ENCODE measurements at places on chromosomes 4 and X.

DNA sequence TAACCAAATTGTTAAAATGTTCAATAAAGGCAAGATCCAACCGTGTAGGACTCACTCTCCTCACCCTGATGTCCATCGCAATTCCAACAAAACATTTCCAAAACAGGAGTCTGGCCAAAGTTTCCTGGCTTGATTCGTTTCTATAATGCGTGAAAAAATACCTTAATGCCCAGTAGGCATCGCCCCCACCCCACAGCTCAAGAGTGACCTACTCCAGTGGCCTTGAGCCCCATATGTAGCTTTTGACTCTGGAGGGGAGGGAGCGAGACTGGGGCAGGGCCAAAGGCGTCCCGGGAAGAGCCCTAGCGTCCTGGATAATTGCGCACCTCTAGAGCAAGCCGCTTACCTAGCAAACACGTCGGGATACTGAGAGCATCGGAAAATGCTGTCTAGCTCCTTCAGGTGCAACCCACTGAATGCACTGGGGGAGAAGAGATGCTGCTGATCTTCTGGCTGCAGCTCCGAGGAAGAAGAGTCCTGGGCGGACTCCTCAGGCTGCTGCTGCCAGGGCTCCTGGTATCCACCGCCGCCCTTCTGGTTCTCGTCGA lies 55.6 kb upstream of the NKAP start:
- DNase-seq = no peak

- DNase-seq = no peak
These were observed 103.3 kb downstream of the TMEM144 start for GRCh38 chr4:158313566-158313965.

DNA sequence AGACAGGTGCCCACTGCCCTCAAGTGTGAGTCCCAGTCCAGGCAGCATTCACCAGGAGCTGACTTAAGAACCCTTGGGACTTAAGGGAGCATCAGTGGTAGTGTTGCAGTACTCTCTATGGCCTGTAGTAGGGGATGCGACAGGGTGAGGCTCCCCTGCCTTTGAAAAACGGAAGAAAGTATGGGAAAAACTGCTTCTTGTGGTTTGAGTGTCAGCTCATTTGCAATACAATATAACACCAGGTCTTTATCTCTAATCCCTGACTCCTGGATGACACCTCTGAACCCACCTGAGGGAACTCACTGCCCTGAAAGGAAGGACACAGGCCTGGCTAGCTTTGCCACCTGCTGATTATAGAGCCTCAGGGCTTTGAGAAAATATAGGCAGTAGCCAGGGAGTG lies 176.0 kb downstream of the SMARCA1 start:
- no peak for DNase-seq

DNA sequence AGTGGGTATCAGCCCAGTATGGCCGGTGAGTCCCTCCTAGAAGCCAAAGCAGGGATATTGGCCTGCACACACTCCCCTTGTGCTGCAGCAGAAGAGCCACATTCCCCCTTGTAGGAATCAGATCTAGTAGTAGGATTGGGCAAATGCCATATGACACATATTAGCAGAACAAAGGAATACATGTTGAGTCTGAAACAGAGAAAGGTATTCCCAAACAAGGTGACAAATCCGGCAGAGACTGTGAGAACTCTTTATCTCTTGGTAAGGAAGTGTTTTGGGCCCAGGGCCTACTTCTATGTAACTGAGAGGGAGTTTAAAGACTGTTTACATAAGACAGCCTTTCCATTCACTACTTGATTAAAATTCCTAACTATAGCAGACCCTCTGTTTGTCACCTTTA lies 1382.0 kb downstream of the FAM133A start:
- DNase-seq = no peak

DNA sequence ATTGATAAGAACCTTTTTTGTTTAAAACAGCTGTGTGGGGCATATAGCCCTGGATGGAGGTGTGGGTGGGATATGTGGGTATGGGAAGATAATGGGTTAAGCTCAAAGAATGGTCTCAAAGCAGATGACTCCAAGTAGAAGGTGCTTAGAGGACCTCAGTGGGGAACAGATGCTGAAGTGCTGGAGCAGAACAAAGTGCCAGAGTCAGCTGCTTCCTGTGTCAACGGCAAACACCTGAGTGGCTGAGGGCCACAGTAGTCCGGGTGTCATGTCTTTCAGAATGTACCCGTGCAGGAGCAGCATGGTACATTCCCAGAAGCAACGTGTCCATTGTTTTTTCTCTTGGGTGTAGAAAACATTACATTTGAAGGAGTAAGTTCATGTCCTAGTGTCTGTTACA lies 210.6 kb downstream of the CCNG2 start:
- no peak for DNase-seq

- no peak for DNase-seq
These were observed 56.2 kb downstream of the SCLT1 start for GRCh38 chr4:129037093-129037492.

- no peak for DNase-seq
These were observed 75.9 kb downstream of the UCHL1 start for GRCh38 chr4:41332510-41333054.

- DNase-seq = no peak
These were observed 21.9 kb downstream of the SEC24D start for GRCh38 chr4:118814058-118814457.

- no peak for DNase-seq
These were observed 55.1 kb upstream of the INPP4B start for GRCh38 chr4:142901166-142901662.

DNA sequence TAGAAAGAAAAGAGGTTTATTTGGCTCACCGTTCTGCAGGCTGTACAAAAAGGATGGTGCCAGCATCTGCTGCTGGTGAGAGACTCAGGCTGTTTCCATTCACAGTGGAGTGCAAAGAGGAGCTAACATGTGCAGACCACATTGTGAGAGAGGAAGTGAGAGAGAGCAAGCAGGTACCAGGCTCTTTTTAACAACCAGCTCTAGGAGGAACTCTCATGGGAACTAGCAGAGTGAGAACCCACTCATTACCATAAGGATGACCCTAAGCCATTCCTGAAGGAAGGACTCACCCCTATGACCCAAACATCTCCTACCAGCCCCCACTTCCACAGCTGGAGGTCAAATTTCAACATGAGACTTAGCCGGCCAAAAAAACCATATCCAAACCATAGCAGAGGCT lies 158.6 kb upstream of the ADGRL3 start:
- DNase-seq = no peak

GRCh38 chr4:120763650-120764049 lies 158.9 kb downstream of the PRDM5 start:
- no peak for DNase-seq

GRCh38 chr4:42415281-42415680 lies 18.0 kb downstream of the SHISA3 start:
- no peak for DNase-seq

GRCh38 chrX:99192421-99192820 lies 1217.7 kb downstream of the PCDH19 start:
- no peak for DNase-seq

DNA sequence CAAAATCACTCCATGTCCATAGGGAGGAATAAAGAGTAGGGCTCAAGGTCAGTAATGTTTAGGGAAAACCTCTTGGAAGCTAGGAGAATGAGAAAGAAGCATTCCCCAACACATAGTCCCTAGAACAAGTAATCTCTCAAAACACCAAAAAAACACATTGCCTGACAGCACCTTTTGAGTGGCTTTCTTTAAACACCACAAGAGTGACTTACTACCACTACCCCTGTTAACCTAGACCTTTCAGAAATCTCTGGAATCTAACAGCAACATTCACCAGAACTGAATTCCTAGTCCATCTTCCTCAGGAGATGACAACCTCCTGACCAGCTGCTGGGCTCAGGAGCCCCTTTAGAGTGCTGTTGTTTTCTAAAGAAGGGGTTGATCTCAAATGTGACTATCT lies 142.2 kb downstream of the SOWAHB start:
- no peak for DNase-seq

GRCh38 chr4:11408233-11408967 lies 20.3 kb downstream of the HS3ST1 start:
- DNase-seq = no peak

DNA sequence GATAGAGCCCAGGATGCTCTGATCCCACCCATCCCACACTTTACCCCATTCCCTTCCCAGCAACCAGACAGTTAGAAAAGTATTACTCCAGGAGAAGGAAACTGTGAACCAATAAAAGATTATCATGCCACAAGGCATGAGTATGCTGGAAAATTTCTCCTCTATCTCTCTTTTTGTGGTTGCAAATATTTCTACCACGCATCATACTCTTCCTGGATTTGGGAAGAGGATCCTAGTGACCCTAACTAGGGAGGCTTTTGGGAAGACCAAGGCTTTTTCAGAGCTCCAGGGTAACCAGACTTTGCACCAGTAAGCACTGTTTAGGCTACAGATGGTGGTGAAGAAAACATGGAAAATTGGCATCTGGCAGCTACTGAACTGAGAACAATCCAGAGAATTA lies 257.6 kb upstream of the CLNK start:
- DNase-seq = no peak

GRCh38 chr4:78797777-78798284 lies 21.7 kb downstream of the BMP2K start:
- DNase-seq = no peak

GRCh38 chr4:5752376-5753184 lies 41.6 kb downstream of the EVC start:
- DNase-seq = no peak

- no peak for DNase-seq
These were observed 168.8 kb downstream of the RELL1 start for GRCh38 chr4:37517326-37517725.

DNA sequence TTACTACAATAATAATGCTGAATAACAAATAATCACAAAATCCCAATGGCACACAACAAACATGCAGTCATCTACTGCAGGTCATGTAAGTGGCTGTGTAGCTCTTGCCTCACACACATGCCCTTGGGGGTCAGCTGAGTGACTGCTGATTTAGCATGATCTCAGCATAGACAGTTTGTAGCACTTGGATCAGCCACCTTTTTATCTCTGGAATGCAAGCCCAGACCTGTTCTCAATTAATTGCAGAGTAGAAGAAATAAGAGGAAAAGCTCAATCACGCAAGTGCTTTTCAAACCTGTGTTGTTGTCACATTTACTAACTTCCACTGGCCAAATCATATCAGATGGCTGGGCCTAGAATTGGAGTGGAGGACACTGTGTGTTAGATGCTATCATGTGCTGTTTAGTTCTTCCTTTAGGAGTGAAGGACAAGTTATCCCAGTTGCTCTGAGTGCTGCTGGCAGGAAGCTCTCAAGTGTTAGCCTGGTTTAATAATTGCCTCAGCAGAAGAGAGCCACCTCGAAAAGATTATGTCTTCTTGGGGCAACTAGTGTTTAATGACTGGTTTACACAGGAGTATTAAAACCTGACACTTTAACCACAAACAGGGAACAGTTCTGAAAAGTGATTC lies 128.3 kb upstream of the EPHA5 start:
- DNase-seq = no peak

DNA sequence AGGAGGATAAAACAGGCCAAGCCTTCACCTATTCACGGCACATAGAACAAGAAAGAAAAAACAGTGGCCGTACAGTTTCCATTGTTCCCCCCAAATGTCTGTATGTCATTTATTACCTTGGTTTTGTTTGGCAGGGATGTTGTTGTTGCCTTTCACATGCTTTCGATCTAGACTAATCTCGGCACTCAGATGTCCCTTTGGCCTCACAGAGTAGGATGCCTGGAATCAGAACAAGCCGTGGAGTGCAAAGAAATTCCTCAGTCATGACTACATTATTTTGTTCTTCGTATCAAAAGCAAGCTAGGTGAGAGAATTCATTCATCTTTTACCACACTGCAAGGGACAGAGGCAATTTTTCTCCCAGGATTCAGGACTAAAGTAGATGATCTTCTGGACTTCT lies 106.9 kb downstream of the SMIM20 start:
- DNase-seq = no peak

- no peak for DNase-seq
These were observed 52.9 kb downstream of the NSG1 start for GRCh38 chr4:4439782-4440181.

GRCh38 chr4:140841186-140841585 lies 85.0 kb upstream of the TBC1D9 start:
- DNase-seq = no peak

DNA sequence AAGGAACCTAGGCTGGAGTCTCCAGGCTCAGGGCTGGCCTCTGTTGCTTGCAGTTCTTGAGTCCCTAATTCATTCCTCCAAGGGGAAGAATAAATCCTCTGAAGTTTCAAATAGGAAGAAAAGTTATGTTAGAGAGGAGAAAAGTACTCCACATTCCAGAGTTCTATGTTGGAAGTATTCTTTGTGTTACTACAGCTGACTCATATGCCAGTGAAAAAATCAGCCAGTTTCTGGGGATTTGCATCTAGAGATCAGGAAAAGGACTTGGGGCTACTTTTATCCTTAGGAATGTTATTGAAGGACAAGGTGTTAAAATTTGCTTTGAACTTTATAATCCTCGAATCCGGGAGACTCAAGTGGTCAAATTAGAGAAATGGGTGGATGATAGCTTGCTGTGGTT lies 11.7 kb upstream of the NUDT9 start:
- no peak for DNase-seq
